Nephron progenitor cell (in vitro differentiated cells): ENCODE measurements at places on chromosomes 16 and 17.

- peak overlapping the region; percentile 41 for H3K4me3 ChIP-seq
- peaks cover 5% of the 10 kb centered on the region for H3K36me3 ChIP-seq
Measured at GRCh38 chr16:54447576-54448440, 161.2 kb upstream of the IRX3 start.

DNA sequence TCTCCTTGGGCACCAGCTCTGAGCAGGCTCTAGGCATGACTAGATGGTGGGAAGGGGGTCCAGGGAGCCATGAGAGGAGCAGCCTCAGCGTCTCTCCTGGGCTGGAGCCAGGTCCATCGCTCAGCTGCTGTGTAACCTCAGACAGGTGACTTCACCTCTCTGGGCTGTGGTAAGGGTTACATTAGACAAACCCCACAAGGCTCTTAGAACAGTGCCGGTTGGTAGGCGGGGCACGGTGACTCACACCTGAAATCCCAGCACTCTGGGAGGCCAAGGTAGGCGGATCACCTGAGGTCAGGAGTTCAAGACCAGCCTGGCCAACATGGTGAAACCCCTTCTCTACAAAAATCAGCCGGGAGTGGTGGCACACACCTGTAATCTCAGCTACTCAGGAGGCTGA is 18.1 kb upstream of the NPTX1 start:
- no peaks in the 10 kb centered on the region for H3K36me3 ChIP-seq
- H3K4me1 ChIP-seq: peaks cover 34% of the 10 kb centered on the region
- H3K27me3 ChIP-seq: peaks cover 70% of the 10 kb centered on the region
- H3K27ac ChIP-seq: no peak overlapping the region
- no peak for DNase-seq

DNA sequence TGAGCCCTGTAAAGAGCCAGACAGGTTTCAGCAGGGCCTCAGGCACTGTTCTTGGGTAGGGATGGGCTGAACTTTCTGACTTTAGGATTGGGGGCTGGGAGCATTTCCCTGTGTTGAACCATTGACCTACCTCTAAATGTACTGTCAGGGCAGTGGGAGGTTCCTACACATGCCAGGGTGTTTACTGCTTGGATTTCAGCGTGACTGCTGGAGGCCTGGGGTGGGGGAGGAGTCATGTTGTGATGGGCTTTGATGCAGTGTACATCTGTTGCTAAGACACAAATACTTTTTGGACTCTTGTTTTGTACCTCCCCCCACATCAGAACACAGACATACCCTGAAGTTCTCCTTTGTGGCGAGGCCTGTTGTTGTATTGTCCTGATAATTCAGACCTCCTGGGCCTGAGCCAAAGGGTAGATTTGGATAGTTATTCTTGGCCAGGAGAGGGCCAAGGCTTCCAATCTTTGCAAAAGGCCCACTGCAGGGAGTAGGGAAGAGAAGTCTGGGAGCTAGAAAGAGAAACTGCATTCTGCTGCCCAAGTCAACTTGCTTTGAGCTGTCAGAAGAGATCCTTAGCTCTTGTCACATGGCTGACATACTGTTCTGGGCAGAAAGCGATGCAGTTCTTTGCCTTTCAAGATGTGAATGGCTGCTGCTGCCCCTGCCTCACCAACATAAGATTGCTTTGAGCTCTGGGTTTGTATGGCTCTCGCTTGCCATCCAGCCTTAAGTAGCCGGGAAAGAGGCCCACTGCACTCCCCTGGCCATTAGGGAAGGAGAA is 3.7 kb downstream of the NFE2L1 start:
- peak overlapping the region; percentile 96 for H3K4me3 ChIP-seq
- H3K4me1 ChIP-seq: peaks cover 83% of the 10 kb centered on the region
- H3K27ac ChIP-seq: peak overlapping the region; percentile 96
- no peak for DNase-seq
- H3K36me3 ChIP-seq: peaks cover 24% of the 10 kb centered on the region
- H3K27me3 ChIP-seq: no peaks in the 10 kb centered on the region

- peaks cover 22% of the 10 kb centered on the region for H3K4me1 ChIP-seq
- peaks cover 6% of the 10 kb centered on the region for H3K27me3 ChIP-seq
- H3K36me3 ChIP-seq: no peaks in the 10 kb centered on the region
- H3K27ac ChIP-seq: no peak overlapping the region
- no peak overlapping the region for H3K4me3 ChIP-seq
- DNase-seq: no peak
Measured at GRCh38 chr16:21523411-21524067, 75.8 kb upstream of the METTL9 start.

- H3K4me3 ChIP-seq: no peak overlapping the region
- no peaks in the 10 kb centered on the region for H3K4me1 ChIP-seq
- no peaks in the 10 kb centered on the region for H3K27me3 ChIP-seq
Measured at GRCh38 chr16:1740781-1741490, 30.4 kb downstream of the NME3 start.

DNA sequence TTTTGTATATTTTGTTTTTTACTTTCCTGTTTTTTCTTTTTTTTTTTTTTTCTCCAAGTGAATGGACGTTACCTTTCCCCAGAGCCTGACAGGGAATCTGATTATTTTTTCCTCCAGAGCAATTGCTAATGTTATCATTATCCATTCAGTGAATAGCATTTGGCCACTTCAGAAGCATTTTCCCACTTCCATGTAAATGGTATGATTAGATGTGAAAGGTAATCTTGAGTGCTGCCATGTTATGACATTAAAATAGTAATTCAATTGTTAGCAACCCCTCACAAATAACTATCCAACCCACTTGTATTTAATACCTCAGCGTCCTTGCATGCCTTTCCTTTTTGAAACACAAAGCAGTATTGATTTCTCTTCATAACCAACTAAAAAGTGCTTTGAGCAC is 1243.8 kb downstream of the CDH8 start:
- no peak overlapping the region for H3K4me3 ChIP-seq
- peaks cover 14% of the 10 kb centered on the region for H3K27me3 ChIP-seq
- DNase-seq: no peak
- no peak overlapping the region for H3K27ac ChIP-seq
- no peaks in the 10 kb centered on the region for H3K36me3 ChIP-seq
- H3K4me1 ChIP-seq: peaks cover 4% of the 10 kb centered on the region

GRCh38 chr17:70434536-70435490 is 265.5 kb downstream of the KCNJ2 start:
- no peaks in the 10 kb centered on the region for H3K36me3 ChIP-seq
- H3K4me3 ChIP-seq: no peak overlapping the region
- H3K27me3 ChIP-seq: no peaks in the 10 kb centered on the region

DNA sequence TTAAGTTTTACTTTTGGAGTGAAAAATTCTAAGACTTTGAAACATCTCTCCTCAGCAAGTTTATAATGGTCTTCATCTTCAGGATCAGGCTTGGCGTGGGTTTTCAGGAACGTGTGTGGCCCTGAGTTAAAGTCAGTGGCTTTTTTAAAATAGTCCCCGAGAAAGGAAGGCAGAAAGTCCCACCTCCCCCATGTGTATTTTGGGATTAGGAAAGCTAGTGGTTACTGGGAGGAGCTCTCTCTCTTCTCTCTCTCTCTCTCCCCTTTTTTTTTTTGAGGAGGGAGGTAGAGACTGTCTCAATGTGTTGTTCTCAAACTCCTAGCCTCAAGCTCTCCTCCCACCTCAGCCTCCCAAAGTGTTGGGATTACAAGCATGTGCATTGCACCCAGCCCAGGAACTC is 213.2 kb downstream of the IRX3 start:
- H3K36me3 ChIP-seq: peaks cover 9% of the 10 kb centered on the region
- no peak overlapping the region for H3K4me3 ChIP-seq
- peaks cover 4% of the 10 kb centered on the region for H3K27me3 ChIP-seq
- H3K27ac ChIP-seq: peak overlapping the region; percentile 7
- no peak for DNase-seq

DNA sequence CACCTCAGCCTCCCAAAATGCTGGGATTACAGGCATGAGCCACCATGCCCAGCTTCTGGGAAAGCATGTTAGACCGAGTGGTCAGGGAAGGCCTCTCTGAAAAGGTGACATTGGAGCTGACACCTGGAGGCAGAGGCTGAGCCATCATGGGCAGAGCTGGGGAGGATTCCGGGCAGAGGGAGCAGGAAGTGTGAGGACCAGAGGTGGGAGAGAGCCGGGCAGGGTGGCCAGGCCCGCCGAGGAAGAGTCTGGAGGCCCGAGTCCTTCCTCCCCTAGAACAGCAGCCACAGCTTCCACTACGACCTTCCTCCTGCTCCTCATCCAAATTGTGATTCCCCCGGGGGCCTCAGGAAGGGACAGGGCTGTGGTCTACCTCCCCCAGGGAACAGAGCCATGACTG is 74.7 kb downstream of the COG7 start:
- no peak overlapping the region for H3K27ac ChIP-seq
- no peaks in the 10 kb centered on the region for H3K4me1 ChIP-seq
- no peak for DNase-seq
- no peaks in the 10 kb centered on the region for H3K36me3 ChIP-seq

DNA sequence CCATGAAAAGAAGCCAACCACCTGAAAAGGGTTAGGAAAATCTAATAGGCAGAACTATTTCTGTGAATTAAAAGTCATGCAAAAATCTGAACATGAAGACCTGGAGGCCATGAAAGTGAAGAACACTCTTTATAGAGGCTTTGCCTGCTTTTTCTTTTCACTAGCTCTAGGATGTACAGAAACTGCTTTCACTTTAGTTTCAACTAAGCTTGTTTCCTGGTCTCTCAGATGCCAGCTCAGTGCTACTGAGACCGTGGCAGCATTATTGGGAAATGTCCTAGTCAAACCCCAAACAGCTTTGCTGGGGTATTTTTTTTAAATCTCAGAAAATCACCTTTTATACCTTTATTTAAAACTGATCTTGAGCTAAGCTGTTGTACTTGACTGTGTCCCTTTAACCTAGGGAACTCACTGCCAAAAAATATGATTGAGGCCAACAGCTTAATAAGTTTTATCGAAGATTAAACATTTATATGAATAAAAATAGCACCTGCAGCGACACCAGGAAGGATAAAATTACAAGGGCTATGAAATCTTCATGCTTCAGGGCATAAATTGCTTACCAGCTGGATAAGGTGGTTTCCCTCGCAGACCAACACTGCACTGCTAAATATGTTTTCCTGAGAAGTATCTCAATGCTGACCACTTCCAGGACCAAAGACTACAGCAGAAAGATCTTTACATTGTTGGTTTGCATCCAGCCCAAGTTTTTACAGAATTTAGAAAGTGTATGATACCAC is 621.8 kb upstream of the ZFHX3 start:
- DNase-seq: no peak
- no peaks in the 10 kb centered on the region for H3K36me3 ChIP-seq
- H3K27me3 ChIP-seq: peaks cover 3% of the 10 kb centered on the region
- H3K4me3 ChIP-seq: no peak overlapping the region

DNA sequence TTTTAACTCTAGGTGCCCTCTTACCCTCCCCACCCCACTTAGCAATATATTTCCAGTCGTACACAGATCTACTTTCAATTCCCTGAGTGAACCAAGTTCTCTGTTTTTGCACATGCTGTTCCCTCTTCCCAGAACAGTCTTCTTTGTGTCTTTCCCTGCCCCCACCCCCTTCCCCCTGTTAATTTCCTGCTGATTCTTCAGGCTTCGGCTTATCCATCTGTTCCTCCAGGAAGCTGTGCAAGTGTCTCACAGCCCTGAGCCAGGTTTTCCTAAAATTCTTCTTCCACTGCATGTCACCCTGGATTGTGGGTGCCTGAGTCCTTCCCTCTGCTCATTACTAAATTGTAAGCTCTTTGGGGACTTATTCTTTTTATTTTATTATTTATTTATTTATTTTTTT is 12.4 kb upstream of the SPOP start:
- H3K36me3 ChIP-seq: no peaks in the 10 kb centered on the region
- no peak overlapping the region for H3K27ac ChIP-seq
- H3K27me3 ChIP-seq: peaks cover 12% of the 10 kb centered on the region
- no peak for DNase-seq

DNA sequence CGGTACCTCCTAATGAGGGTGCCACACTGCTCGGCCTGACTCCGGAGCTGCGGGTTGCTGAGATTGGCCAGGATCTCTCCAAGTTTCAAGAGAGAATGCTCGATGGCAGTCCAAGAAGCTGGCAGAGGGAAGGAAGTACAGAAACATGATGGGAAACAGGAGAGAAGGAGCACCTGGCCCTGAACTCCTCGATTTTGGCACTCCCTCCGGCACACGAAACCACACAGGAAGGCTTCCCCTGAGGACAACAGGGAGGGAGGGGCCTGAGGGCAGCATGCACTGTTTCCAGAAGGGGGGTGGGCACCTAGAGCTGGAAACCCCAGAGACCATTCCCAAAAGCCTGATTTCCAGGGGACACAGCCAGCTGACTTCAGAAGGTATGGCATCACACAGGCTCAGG is 18.1 kb downstream of the CSF3 start:
- peaks cover 11% of the 10 kb centered on the region for H3K4me1 ChIP-seq
- no peak overlapping the region for H3K27ac ChIP-seq
- DNase-seq: no peak
- H3K4me3 ChIP-seq: no peak overlapping the region

DNA sequence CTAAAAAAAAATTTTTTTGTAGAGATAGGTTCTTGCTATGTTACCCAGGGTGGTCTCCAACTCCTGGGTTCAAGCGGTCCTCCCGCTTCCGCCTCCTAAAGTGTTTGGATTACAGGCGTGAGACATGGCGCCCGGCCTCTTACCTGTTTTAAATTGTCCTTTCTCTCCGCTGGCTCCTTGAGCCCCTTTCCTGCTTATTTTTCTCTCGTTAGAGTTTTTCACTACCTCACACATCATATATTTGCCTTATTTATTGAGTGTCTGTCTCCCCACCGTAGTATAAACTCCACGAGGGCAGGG is 760 bp upstream of the SEC14L5 start:
- peaks cover 19% of the 10 kb centered on the region for H3K4me1 ChIP-seq
- peaks cover 53% of the 10 kb centered on the region for H3K27me3 ChIP-seq
- DNase-seq: no peak
- peak overlapping the region; percentile 88 for H3K4me3 ChIP-seq
- no peak overlapping the region for H3K27ac ChIP-seq
- H3K36me3 ChIP-seq: no peaks in the 10 kb centered on the region

GRCh38 chr17:74012465-74012864 is 191.0 kb upstream of the RPL38 start:
- peaks cover 74% of the 10 kb centered on the region for H3K4me1 ChIP-seq
- no peak overlapping the region for H3K27ac ChIP-seq
- H3K27me3 ChIP-seq: peaks cover 17% of the 10 kb centered on the region

GRCh38 chr16:72902206-72902605 is 145.7 kb downstream of the ZFHX3 start:
- H3K4me1 ChIP-seq: peaks cover 73% of the 10 kb centered on the region
- no peak for DNase-seq
- no peak overlapping the region for H3K27ac ChIP-seq
- H3K27me3 ChIP-seq: peaks cover 5% of the 10 kb centered on the region
- no peak overlapping the region for H3K4me3 ChIP-seq

DNA sequence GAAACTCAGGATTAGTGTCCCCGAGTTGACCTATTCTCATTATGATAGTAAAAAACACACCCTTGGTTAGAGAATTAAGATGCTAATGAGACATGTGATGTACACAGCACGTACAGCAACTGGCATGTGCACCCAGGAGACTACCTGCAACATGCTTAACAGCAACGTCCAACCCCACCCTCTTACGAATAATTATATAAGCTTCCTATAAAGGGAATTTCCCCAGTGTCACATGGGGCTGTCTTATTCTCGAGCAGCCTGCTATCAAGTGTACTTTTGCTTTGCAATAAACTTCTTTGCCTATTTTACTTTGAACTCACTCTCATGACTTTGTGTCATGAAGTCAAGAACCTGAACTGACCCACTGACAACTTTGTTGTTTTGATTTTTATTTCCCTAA is 62.4 kb upstream of the PMFBP1 start:
- no peak for DNase-seq
- H3K4me3 ChIP-seq: no peak overlapping the region
- H3K36me3 ChIP-seq: no peaks in the 10 kb centered on the region
- H3K27ac ChIP-seq: no peak overlapping the region
- H3K27me3 ChIP-seq: peaks cover 5% of the 10 kb centered on the region

- H3K27me3 ChIP-seq: peaks cover 6% of the 10 kb centered on the region
- no peak overlapping the region for H3K4me3 ChIP-seq
- no peak for DNase-seq
- H3K27ac ChIP-seq: no peak overlapping the region
- peaks cover 12% of the 10 kb centered on the region for H3K4me1 ChIP-seq
Measured at GRCh38 chr17:64051153-64051552, 30.7 kb upstream of the ICAM2 start.

- H3K27me3 ChIP-seq: no peaks in the 10 kb centered on the region
Measured at GRCh38 chr17:37191219-37191618, 184.6 kb upstream of the C17orf78 start.
